Urothelium cell line (cell line): ENCODE measurements at places on chromosomes 5 and 9.

DNA sequence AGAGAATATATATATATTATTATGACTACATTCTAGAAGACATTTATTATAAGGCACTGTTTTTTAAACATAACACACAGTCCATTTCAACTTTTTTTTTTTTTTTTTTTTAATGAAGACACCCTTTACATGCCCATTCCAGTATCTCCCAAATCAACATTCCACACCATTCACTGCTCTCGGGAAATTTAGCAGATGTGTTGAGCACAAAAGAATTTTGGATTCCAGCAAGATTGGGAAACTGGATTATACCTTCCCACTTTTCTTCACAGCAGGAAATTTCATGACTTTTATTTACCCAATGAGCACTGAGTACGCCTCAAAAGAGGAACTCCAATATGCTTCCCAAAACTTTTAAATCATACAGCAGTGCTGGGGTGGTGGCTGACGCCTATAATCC, 333.6 kb upstream of the DAB2 start:
- no peak for DNase-seq

DNA sequence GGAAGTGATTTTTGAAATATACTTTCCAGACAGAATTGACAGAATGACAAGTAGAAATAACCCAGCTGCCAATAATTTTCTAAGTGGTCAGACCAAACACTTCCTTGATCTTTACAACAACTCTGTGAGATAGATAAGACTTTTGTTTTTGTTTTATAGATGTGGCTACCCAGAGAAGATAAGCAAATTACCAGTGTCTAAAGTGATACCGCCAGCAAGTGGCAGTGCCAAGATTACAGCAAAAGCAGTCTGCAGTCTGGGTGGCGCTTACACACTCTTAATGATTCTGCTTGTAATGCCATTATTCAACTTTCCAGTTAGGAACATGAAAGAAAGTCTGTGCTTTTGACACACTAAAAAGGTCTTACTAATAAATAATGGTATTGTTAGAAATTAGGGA, 92.1 kb downstream of the HCN1 start:
- DNase-seq = no peak

DNA sequence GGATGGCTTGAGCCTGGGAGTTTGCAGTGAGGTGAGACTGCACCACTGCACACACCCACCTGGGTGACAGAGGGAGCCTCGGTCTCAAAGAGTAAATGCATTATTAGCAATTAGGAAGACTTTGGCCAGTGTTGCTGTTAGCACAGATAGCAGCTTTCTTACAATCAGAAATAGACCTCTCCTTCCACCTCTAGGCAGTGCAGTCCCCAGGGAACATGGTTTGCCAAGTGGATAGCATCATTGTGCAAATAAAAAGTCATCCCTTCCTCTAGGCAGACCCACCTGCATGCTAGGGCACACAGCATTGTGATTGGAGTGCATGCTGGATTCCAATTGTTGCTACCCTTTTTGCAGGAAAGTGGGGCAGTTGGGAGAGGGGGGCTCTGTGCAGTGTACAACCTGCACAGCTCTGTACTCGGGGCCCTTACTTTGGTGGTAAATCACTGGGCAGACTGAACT, 77.9 kb upstream of the KLF9 start:
- no peak for DNase-seq

DNA sequence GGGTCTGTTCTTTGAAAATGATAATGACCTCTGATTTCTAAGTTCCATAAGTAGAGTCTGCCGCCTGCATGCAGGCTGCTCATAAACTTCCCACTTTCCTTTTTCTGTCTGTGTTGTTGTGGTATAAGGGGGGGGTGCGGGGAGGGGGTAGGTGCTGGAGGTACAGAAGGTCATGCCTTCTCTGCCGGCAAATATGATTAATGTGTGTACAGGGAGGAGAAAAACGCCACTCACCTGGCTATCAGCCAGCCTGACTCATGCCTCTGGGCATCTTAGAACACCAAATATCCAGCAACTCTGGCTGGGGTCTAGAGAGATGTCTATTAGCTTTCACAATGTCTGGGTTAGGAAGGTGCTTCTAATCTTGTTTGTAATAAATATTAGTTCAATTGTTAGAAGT, 128.3 kb downstream of the EFNA5 start:
- peak; percentile 90 for DNase-seq

- DNase-seq = no peak
Observed at GRCh38 chr5:66931651-66932050, 264.9 kb downstream of the CD180 start.

- DNase-seq = no peak
Observed at GRCh38 chr9:16150938-16151650, 598.3 kb downstream of the CCDC171 start.

GRCh38 chr9:35481347-35481975, 8.4 kb upstream of the RUSC2 start:
- DNase-seq = peak; percentile 67

DNA sequence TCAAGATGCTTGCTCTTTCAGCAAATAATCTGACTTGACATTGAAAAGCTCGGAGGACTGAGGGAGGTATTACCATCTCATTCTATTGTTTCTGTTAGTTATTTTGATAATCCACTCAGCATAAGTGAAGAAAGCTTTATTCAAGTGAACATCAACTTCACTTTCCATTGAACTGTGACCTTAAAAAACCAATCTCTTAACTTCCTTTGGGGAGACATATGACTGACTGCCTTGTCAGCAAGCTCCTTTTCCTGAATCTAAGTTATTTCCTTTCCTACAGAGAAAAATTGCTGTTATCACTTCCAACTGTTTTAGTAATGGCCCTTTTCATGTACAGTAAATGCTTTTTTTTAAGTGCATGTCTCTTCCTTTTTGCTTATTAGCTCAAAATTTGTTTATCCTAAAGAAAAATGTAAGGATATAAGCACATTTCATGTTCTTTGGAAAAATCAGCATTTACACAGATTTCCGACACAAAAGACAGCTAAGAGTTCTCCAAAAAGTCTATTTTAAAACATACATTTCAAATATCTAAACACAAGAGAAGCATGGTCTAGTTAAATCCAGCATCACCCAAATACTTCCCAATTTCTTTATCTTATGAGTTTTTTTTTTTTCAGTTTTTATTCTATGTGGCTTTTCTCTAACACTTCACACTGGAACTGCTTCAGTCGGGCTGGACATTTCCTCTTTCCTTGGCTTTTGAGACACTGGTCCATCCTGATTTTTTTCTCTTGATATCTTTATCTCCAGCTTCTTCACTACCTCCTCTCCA, 117.9 kb upstream of the DAB2 start:
- no peak for DNase-seq

GRCh38 chr5:14441641-14442040, 140.0 kb upstream of the OTULINL start:
- no peak for DNase-seq
